ENCODE measurements at places on chromosomes 13 and 19.

GRCh38 chr19:46631481-46631880 is 4.5 kb downstream of the GNG8 start:
- DNase-seq: no peak

DNA sequence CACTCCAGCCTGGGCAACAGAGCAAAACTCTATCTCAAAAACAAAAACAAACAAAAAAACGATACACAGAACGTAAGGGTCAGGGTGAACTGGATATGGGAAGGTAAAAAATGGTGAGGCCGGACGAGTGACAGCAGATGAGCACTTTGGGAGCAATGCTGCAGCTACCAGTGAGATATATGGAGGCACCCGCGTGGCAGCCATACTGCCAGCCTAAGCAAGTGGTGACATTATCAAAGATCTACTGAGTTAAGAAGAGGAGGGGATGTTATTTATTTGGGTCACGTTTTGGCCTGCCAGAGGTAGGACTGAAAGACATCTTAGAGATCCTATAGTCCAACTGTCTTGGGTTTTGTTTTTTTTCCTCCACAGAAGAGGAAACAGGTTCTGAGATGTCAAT is 14.2 kb downstream of the TIMM13 start:
- no peak for DNase-seq

GRCh38 chr19:33132425-33132824 is 511 bp downstream of the WDR88 start:
- DNase-seq: no peak

DNA sequence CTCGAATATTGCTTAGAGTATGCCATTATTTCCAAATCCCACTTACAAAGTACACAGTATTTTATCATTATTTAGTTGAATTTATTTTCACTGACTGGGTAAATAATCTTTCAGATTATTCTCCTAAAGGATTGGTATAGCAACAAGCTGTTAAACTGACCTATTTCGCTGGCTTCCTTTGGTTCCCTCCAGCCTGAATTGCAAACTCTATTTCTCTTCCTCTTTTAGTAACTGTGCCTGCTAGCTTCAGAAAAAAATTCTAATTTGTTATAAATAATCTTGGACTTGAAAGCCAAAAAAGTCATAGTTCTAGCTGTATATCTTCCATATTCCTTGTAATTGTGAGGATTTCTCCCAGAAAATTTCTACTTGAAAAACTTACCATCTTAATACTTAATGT is 15.0 kb upstream of the CCNA1 start:
- DNase-seq: no peak

DNA sequence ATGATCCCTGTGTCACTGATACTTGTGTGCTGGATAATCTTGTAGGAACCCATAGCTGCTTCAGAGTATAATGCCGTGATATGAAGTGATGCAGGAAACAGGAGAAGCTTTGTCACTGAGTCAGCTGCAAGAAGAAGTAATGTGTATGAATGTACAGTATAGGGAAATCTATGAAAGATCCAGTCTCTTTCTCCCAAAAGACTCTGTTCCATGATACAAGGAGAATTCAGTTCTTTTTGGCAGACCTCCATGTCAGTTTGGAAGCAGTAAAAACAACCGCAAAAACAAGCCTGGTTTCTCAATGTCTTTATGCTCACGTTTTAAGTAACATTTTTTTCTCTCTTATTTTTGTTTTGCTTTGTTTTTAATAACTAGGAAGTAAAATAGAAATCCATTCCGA is 33.9 kb downstream of the PCDH17 start:
- no peak for DNase-seq

DNA sequence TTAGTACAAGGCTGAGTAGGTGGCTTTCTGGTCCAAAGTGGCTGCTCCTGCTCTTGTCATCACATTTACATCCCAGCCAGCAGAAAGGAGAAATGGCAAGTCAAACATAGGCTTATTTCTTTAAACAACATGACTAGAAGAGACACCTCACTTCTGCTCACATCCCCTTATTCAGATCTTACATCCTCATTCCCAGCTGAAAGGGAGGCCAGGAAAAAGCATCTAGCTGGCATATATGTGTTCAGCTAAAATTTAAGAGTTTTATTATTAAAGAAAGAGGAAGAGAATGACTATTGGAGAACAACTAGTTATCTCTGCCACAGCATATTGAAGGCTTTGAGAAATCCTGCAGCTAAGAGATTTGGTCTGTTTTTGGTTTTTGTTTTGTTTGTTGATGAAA is 34.1 kb downstream of the RGCC start:
- no peak for DNase-seq

GRCh38 chr13:94494026-94494425 is 14.5 kb upstream of the DCT start:
- no peak for DNase-seq

- DNase-seq: no peak
Measured at GRCh38 chr13:33934343-33934742, 116.4 kb downstream of the RFC3 start.

DNA sequence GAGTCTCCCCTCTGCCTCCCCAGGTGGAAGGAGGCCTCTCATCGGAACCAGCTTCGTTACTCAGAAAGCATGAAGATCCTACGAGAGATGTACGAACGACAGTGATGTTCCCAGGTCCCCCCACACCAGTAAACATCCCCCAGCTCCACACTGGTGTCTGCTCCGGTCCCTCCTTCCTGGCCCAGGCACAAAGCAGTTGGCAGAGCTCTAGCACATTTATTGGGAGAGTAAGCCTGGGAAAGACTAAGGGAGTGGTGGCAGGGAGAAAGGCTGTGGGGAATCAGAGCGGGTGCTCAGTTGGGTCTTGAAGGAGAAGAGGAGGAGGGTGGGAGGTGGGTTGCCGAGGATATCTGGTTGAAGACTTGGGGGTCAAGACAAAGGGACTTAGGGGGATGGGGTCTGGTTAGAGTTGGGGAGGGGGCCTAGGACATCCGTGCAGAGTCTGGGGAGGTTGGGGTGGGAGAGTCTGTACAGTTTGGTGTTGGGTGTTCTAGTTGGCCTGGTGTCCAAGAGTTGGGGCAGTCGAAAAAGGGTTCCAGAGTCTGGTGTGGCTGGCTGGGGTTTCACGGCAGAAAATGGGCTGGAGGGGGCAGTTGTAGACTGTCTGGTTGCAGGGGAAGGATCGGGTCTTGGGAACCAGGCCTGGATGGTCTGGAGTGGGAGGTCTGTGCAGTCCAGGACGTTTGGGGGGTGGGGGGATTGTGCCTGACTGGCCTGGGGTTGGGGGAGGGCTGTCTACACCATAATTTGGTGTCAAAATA is 2.3 kb downstream of the HSPB6 start:
- DNase-seq: no peak

DNA sequence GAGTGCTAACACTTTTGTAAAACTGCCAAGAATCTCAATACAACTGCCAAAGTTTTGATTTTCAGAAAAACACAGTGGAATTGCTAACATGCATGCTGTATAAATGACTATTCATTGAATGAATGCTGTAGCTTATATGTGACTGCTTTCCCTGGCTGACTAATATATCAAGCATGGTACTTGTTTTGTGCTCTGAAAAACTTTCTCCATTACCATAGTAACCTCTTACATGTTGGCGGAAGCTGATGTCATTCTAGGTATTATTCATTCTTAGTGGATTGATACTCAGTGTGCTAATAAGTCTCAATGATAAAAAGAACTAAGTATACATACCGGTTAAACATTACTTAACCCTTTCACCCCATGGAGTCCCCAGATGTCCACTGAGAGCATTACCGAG is 166.1 kb upstream of the MYO16 start:
- no peak for DNase-seq

DNA sequence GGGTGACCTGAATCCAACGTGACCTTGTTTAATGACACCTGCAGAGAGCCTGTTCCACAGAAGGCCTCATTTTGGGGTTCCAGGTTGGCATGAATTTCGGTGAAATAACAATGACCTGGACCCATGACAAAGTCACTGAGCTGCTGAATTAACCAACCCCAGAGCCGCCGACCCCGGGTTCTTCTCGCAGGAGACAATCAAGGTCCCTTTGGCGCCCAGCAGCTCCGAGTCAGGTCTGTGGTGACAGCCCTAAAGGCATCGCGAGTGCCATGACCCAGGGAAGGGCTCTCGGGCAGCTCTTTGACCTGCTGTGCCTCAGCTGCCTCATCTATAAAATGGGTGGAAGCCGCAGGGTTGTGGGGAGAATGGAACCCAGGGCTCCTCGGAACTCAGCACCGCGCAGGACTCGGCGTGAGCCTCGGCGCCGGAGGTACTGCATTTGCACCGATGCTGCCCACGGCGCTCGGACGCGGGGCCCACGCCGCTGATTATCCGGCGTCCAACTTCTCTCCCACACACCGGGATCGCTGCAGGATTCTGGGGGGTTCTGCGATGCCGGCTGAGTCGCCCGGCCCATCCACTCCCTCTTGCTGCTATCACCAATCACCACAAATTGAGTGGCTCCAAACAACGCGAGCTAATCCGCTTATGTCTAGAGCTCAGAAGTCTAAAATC is 5.7 kb downstream of the SHC2 start:
- no peak for DNase-seq

DNA sequence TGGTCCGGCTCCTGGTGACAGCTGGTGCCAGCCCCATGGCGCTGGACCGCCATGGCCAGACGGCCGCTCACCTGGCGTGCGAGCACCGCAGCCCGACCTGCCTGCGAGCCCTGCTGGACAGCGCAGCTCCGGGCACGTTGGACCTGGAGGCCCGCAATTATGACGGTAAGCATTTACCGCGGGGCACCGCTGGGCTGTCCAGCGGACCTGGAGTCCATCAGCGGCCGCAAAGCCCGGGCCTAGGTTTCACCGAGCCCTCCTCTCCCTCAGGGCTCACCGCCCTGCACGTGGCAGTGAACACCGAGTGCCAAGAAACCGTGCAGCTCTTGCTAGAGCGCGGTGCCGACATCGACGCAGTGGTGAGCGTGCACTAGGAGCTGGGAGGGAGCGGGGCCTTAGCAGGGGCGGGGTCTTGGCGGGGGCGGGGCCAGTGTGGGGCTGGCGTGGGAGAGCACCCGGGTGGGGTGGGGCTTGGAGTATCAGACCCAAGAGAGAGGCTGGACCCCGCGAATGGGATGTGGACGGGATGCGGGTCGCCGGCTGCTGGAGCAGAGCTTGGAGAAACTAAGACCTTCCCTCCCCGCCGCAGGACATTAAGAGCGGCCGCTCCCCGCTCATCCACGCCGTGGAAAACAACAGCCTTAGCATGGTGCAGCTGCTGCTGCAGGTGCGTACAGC is 8.7 kb downstream of the BCL3 start:
- DNase-seq: no peak

DNA sequence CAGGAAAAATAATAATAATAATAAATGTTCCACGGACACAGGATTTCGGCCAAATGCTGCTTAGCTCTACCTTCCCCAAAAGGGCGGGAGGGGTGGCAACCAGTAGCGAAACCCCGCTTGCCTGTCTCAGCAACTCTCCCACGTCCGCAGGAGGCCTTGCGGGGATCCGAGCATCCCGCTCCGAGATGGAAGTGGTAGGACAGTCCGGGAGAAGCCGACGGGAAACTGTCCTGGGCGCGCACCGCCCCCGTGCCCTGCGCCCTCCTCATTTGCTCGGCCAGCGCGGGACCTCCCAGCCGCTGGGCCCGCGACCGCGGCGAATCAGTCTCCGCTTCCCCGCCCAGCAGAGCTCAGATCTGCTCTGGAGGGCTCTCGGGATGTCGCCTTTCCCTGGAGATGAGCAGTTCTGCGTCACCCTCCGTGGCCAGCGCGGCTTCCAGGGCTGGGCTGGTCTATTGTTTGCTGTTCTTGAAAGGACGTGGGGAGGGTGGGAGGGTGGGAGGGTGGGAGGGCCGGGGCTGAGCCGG is 48.9 kb upstream of the PABPC3 start:
- no peak for DNase-seq

DNA sequence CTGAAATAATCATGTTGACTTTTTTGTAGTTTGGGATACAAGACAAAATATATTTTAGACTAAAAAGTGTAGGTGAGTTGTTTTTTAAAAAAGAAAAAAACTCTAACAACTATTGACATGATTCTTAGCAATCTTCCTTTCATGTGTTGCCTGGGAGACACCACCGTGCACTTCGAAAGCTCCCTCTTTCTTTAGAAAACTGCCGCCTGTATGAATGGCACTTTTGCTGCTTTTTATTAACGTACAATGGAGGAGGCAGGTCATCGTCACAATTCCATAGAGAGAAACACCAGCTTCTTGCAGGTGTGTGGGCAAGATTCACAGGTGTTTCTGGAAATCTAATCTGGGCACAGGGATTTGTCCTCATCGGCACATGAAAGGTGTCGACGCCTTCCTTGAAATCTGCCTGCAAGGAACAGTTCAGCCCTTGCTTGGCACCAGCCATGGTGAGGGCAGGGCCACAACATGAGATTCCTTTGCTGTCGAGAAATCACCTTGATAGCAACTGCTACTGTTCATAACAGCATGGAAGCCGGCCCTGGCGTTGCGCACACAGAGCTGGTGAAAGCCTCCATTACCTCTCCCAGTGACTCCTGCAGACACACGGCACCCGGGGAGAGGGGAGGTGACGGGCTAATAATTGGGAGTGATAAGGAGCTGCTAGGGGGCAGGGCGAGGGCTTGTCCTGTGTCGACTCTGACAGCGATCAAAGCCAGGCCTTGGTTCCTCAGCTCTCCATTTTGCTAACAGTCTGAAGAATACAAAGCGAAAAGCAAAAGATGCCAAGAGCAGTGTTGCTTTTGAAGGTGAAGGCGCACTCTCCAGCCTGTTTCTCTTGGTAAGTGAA is 66.5 kb downstream of the EFNB2 start:
- no peak for DNase-seq

- no peak for DNase-seq
Measured at GRCh38 chr13:41562083-41562482, 104.7 kb downstream of the RGCC start.

- no peak for DNase-seq
Measured at GRCh38 chr19:47315125-47315821, 5.6 kb downstream of the C5AR1 start.

DNA sequence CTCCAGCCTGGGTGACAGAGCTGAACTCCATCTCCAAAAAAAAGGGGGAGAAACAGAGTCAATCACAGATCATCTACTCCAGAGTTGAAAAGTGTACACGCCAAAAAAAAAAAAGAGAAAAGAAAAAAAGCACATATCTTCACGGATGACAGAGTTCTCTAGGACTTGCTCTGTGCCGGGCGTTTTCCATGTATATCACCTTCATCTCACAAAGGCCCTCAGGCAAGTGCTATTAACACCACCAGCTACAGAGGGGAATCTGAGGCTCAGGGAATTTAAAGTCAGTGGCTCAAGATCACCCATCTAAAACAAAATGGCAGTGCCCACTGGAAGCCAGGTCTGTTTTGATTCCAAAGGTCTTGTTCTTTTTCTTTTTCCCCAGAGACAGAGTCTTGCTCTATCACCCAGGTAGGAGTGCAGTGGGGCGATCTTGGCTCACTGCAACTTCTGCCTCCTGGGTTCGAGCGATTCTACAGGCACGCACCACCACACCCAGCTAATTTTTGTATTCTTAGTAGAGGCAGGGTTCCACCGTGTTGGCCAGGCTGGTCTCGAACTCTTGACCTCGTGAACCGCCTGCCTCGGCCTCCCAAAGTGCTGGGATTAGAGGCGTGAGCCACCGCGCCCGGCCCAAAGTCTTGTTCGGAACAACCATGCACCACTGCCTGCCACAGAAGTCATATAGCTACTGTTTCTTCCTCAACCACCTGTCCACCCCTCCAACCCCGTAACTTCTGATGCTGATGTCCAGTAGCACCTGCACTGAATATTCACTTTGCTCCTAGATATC is 42.2 kb downstream of the SAE1 start:
- DNase-seq: no peak

GRCh38 chr13:90757127-90757680 is 590.3 kb upstream of the MIR17HG start:
- DNase-seq: no peak

- DNase-seq: no peak
Measured at GRCh38 chr13:94972262-94972661, 259.9 kb upstream of the SOX21 start.

Data from CD8-positive, alpha-beta T cell (primary cell).